ENCODE measurements at places on chromosomes 16 and 17. TPM values are rescaled to one million over a fixed set of nuclear protein-coding genes. Genes with fewer than 3 reads are reported as not detected.

The INCA1 gene
- total RNA-seq: 1.6 TPM

The ZG16 gene
- total RNA-seq: not detected

The KRT33A gene
- not detected for total RNA-seq

The CCDC40 gene
- 12.6 TPM for total RNA-seq

The ATAD5 gene
- total RNA-seq: 1.5 TPM

The HYDIN gene
- 3.4 TPM for total RNA-seq

The AURKB gene
- 48.5 TPM for total RNA-seq

The SDR42E1 gene
- 0.67 TPM for total RNA-seq

The TPSG1 gene
- total RNA-seq: 0.45 TPM

Measured in sciatic nerve (tissue), 2 donors.